ENCODE measurements at places on chromosomes 5 and 9.

DNA sequence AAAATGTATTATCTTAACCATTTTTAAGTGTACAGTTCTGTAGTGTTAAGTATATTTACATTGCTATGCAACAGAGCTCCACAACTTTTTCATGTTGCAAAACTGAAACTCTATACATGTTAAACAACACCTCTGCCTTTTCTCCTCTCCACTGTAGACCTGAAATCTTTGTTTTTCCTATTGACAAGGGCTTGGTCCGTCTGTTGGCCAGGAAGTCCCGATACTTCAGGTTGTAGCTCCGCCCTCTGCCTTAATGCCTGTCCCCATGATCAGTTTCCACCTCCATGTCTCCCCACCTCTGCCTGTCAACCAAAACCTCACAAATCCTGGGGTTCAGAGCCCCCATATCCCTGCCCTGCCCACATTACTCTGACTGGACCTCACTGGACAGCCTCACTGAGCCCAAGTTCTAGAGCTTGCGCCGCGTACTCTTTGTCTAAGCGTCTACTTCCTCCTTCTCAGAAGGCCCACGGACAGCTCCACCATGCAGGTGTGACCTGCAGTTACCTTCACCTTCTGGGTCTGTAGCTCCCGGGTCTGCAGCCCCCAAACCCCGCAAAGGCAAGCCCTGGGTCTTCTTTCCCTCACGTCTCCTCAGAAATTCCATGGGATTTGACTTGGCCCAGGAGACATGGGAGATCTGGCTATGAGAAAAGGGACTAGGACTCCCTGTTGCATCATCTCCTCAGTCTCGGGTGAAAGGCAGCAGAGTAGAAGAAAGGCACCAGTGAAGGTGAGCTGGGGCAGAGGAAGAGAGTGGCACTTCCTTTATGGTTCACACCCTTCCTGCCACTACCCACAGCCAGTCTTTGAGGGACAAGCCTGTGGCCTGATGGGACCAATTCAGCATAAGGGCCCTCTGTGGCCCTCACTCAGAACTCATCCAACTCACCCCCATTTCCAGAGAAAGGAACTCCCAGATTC is 8.0 kb downstream of the GLIPR2 start:
- DNase-seq, result no peak

DNA sequence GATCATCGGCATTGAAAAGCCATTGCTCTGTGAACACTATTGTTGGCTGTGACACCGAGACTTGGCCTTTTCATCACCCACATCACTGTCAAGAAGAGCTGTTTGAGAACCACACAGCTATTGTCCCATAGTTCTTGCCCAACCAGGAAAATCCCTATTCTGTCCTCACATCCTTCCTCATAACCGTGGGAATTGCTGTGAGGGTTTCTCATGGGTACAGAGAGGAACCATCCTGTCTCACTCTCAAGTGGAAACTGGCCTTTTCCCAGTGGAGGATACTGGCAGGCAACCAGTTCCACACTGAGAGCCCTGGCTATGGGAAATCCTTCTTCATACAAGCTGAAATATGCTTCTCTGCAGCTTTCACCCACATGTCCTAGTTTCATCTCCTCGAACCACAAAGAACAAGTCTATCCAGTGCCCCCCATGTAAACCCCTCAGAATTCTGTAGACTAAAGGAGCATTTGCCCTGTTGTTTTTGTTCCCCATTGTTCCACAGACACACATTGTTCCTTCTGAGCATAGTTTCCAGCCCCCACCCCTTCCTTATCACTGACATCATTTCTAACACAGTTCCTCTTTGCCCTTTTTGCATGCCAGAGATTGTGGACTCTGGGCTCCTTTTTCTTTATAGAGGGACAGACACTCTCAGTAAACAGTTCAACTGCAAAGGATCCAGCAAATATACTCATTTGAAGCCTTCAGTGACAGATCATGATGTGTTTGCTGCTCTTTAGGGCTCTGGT is 57.8 kb upstream of the C5orf46 start:
- DNase-seq, result no peak

GRCh38 chr5:34523387-34523726 is 132.8 kb upstream of the RAI14 start:
- DNase-seq, result no peak

DNA sequence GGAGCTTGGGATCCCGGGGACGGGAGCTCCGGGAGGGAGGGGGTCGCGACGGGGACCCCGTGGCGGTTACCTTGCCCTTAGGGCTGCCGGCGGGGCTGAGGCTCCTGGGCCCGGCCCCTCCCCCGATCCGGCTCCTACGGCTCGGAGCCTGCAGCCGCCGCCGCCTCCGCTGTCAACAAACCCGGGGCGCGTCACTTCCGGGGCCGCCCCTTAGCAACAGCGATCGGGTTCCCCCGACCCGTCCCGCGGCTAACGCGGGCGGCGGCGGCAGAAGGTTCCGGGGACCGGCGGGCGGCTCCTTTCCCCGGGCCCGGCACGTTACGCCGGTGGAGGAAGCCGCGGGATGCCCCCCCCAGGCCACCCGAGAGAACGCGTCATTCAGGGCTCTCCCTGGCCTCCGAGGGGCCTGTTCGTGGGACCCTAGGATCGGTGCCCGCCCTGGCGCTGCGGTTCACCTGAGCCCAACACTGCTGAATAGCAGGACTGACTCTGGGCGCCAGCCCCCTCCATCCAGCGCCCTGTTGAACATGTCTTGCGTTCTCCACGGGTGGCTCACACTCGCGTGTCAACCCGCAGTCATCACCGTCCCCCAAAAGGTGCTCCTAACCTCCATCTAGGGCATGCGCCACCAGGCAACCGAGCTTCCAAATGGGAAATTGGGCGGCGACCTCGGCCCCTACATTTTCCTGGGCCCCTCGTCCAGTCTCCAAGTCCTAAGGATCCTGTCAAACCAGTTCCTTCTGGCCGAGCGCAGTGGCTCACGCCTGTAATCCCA is at the start of gene ZER1:
ZER1 (minus strand) TSS at position 183 of the 775 bp plus-strand sequence. CDS start 16,362 bp downstream, outside the sequence.
- peak; percentile 93 for DNase-seq

GRCh38 chr5:158431369-158432029 is 572.6 kb upstream of the CLINT1 start:
- no peak for DNase-seq

DNA sequence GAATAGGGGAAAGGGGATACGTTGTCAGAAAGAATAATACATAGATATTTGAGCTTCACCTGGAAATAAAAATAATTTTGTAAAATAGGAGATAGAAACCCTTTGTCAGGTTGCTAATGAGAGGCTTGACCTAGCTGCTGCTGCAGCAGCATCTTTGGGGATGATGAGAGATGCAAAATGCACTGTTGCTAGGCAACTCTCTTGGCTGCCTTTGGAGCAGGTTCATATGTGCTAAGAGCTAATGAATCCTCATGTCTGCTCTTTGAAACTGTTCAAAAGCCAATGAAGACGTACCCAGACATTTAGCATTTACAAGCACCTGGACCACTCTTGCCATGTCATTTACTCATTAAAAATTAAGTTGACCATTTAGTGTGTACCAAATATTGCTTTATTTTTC is 121.7 kb downstream of the FOCAD start:
- DNase-seq, result no peak

DNA sequence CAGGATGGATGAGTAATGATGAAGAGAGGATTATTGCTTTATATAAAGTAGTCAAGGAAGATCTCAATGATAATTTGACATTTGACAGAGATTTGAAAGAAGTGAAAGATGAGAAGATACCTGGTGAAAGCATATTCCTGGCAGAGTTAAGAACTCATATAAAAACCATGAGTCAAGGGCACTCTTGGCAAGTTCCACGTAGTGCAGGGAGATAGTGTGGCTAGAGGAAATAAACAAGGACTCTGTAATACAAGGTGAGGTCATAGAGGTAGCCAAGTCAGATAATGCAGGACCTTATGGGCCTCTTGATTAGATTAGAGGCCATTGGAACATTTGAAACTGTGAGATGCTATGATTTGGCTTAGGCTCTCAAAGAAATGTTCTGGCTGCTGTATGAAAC is 72.3 kb downstream of the HCN1 start:
- DNase-seq, result no peak

DNA sequence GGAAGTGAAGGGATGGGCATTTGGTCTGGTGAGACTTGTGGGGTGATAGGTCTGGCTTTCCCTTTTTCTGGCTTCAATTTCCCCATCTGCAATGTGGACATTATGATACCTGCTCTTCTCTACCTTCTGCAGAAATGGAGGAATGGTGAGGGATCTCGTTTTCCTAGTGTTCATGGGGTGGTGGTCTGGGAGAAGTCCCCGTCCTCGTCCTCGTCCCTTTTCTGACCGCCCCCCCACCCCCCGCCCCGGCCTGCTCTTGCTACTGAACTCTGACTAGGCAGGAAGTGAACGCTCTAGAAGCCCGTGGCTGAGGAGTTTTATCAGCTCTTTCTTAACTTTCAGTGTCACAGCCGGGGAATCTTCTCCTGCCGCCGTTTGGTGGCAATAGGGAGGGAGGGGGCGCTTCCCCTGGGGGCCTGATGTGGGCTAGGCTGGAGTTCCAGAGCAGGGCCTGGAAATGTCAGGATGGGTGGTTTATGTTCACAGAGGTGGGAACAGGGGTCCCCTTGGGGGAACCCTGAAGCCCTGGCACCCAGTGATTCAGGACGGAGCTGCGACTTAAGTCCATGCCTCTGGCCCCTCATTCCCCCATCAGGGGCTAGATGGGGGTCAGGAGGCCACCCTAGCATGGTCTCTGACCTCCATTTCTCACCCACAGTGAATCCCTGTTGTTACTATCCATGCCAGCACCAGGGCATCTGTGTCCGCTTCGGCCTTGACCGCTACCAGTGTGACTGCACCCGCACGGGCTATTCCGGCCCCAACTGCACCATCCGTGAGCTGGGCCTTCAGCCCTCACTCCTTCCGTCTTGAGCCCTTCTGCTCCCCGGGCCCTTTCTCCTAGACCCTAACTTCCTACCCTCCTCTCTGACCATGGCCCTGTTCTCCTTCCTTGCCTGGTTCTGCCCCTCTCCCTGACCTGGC is 6.7 kb downstream of the PTGS1 start:
- DNase-seq, result no peak

GRCh38 chr5:73266176-73266738 is 93.3 kb downstream of the TMEM174 start:
- DNase-seq, result no peak

DNA sequence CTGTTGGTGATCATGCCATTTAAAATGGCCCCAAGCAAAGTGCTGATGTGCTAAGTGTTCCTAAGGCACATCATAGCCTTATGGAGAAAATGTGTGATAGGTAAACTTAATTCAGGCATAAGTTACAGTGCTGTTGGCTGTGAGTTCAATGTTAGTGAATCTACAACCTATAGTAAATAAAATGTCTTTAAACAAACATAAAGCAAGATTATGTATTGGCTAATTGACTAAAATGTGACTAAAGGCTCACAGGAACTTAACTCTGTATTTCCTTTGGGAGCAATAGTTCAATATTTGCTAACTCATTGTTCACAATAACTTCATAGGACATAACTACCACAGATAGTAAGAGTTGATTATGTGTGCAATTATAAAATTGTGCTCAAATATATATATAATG is 49.4 kb upstream of the LRRC19 start:
- DNase-seq, result no peak

DNA sequence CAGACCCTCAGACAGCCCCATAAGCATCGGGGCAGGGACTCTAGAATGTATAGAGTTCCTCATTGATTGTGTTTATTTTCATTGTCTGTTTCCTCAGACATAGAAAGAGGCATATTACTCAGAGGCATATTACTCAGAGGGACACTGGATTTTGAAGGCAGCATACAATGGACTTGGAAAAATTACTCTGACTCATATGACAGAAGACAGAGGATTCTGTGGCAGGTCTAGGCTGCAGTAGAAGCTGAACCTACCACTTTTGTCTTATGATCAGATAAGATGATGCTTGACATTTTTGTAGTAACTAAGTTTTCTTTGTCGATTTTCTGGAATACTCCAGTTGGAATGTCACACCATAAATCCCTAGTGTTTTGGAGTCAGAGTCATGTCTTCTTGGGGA is 105.2 kb downstream of the ST8SIA4 start:
- no peak for DNase-seq

DNA sequence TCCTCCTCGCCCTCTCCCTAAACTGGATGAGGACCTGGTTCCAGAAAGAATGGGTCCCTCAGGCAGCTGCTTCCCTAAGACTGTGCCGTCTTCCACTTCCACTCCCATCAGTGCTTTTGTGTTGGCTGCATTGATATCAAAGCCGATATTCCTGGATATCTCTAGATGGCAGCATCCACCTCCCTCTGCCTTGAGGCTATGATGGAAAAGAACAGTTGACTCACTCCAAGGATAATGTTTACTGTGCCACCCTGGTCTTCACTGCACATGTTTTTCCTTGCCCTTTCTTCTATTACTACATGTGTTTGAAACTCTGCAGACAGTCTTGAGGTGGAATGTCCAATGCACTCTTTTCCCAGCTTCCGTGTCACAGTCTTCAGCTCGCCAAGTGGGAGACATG is 211.6 kb downstream of the MAST4 start:
- DNase-seq, result no peak

DNA sequence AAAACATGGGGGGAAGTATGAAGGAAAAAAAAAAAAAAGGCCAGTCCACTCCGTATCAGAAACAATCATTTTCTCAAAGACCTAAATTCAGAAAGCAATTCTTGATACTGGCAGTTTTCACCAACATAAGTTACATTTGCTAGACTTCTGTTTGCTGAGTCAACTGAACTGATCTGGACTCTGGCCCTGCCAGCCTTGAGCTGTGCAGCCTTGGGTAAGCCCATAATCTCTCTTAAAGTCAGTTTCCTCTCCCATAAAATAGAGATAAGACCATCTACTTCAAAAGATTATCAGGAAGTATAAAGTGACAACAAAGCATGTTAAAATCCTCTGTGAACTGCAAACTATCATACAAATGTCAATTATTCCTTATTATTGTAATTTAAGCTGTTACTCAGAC is 106.8 kb downstream of the MAPKAP1 start:
- DNase-seq, result no peak

DNA sequence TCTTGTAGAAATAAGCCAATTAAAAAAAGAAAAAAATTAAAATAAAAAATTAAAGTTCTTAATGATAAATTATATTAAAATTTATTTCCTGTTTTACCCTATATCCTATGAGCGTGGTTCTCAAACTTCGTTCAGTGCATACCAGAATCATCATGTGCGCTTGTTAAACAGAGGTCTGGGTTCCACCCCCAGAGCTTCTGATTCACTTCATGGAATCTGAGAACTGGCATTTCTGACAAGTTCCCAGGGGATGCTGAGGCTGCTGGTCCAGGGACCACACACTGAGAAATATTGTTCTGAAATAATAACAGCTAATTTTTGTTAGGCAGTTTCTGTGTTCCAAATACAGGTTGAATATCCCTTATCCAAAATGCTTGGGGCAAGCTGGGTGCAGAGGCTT is 79.3 kb downstream of the TMC1 start:
- no peak for DNase-seq

- DNase-seq, result no peak
Measured at GRCh38 chr9:125948887-125949596, 201.9 kb downstream of the PBX3 start.

DNA sequence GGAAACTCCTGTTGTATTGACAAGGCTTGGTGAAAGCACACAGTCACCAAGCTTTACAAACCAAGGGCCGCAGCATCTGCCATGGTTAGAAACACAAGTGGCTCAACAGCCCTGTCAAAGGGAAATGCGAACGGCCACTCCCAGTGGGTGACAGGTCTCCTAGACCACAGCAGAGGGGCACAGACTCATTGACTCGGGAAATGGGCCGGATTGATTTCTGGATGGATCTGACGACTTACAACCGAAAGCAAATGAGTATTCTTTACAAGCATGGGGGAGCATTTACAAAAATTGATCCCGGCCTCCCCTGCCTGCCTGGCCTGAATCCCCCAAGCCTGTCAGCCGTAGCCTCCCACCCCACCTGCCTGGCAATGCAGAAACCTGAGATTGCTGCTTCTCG is 48.2 kb downstream of the ADAMTS2 start:
- no peak for DNase-seq

GRCh38 chr9:100112677-100113336 is 13.8 kb downstream of the INVS start:
- no peak for DNase-seq

Data from stimulated activated CD4-positive, alpha-beta T cell treated with anti-CD3 and anti-CD28 coated beads, Interleukin-4, amount 100 ng/mL, for 24 hours (primary cell).